ENCODE measurements at places on chromosomes 5 and 9.

DNA sequence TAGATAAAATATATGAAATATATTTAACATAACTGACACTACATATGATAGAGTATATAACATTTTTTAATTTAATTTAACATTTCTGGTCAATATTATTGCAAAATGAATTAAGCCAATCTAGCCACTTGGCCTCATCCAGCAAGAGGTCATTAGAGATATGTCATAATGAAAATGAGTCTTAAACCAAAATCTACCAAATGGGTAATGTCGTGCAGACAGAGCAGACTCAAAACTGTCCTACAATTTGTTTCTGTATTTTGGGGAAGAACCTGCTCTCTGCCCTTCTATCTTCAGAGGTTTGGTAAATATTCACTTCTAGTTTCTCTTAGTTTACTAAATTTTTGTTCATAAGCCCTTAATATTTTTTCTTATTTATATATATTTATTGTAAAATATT, 61.4 kb downstream of the ARHGEF28 start:
- DNase-seq = no peak

- peak; percentile 35 for DNase-seq
Observed at GRCh38 chr5:13339093-13339492, 605.4 kb downstream of the DNAH5 start.

DNA sequence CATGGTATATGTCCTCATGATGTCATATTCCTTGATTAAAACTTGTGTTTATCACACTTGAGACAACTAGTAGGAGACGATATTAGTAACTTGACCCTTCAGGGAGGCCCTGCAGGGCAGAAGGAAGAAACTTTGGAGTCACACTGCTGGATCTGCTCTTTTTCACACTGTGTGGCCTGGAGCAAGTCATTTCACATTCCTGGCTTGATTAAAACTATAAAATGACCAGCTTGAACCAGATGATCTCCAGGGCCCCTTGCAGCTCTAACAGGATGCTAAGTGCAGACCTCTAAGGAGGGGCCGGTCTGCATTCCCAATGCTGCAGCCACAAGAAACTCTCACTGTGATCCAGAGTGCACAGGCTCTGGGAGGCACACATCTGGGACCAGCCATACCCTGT, 146.4 kb upstream of the ZNF366 start:
- no peak for DNase-seq

DNA sequence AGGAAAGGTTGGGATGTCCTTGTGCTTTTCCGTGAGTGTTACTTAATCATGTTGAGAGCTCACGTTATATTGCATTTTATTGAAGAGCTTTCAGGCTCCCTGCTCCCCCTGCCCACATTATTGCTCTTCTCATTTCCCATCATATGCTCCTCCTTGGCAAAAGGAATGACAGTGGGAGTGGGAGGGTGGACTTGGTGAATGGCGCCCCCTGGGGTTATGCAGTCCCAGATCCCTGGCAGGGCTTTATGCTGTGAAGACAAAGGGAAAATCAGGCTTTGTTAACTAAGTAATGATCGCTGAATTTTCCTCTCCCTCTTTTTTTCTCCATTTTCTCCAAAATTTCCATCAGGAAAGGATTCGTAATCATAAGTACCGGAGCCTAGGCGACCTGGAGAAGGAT, 166.6 kb downstream of the SMARCA2 start:
- DNase-seq = peak; percentile 18

- DNase-seq = no peak
Observed at GRCh38 chr9:98328770-98329169, 73.3 kb upstream of the TBC1D2 start.

GRCh38 chr5:94745786-94746730, 127.6 kb downstream of the SLF1 start:
- DNase-seq = peak; percentile 42

GRCh38 chr5:76594107-76594506, 29.1 kb downstream of the F2RL2 start:
- DNase-seq = no peak

DNA sequence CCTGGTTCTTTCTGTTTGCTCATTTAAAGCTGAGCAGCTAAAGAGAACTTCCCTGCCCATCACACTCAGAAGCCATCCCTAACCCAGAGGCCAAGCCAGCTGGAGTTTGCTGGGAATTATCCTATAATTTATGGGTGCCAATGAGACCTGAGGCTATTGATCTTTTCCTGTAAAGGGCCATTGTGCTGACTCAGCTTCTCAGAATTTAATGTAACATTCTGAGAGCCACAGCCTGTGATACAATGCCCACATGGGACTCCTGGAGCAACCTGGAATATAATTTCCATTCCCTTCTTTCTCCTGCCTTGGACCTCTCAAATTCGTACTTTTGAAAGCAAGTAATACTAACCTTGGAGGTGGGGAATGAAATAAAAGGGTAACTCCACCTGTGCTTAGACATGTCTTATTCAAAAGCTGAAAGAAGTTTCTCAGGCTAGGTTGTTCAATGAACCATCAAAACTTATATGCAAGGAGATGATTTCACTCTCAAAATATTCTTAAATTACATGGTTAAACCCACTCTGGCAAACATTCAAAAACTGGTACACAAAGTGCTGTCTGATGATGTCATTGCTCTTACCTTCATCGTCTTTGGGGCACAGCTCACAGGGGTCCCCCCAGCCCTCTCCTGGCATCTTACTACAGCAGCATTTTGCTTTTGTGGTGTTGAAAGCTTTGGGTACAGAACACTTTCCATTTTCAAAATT, 206.7 kb downstream of the SLC12A2 start:
- DNase-seq = no peak

GRCh38 chr5:115423541-115423940, 121.0 kb downstream of the FEM1C start:
- DNase-seq = no peak

DNA sequence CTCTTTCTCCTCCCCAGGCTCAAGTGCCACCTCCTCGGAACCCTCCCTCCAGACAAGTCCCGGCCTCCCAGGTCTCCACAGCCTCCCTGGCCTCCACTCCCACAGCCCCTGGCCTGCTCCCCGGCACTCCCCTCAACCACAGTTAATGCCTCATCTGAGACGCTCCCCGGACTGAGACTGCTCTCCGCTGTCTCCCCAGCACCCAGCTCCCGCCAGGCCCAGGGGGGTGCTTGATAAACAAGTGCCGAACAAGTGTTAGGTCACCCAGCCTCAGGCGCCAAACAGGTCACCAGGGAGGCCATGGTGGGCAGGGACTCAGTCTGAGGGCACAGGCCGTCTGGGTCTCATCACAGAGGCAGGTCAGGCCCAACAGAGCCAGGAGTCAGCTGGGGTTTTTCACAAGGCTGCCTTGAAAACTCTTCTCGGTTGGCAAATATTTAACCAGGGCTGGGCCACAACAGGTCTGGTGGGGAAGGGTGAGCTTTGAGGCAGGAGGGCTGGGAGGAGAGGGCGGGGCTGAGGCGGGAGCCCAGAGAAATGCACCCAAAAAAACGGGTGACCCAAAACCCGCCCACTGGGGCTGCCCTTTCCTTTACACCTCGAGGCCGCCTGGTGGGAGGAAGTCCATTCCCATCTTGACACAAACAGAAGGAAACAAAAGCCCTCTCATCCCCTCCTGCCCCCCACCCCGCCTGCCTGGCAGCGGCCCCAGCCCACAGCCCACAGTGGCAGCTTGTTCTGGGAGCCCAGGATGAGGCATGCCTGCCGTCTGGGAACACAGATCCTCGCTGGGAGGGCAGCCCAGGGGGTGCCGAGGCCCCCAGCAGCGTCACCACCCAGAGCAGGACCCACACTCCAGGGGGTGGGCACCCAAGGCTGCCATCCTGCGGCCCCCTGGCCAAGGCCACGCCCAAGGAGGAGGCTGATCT, 66.6 kb upstream of the STXBP1 start:
- DNase-seq = peak; percentile 98

GRCh38 chr5:110397281-110397680, 329.2 kb downstream of the TMEM232 start:
- no peak for DNase-seq

- no peak for DNase-seq
Observed at GRCh38 chr9:104090578-104090977, 3.5 kb upstream of the SMC2 start.

DNA sequence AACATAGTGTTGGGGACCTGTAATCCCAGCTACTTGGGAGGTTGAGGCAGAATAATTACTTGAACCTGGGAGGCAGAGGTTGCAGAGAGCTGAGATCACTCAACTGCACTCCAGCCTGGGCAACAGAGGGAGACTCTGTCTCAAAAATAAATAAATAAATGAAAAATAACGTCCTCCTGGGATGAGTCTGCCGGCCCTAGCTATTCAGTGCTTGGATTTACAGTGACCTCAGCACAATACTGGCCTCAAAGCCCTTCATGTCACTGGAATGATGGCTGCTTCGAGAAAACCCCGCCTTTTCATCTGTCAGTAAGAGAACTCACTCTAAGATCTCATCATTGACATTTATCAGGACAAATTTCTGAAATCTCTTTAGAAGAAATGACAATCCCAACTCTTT, 35.5 kb downstream of the SOX30 start:
- DNase-seq = no peak

GRCh38 chr5:21581508-21581907, 1271.6 kb downstream of the CDH12 start:
- DNase-seq = no peak

GRCh38 chr5:6342689-6343315, 35.5 kb downstream of the MED10 start:
- DNase-seq = no peak

- no peak for DNase-seq
Observed at GRCh38 chr9:136080716-136081112, 14.4 kb downstream of the NACC2 start.

DNA sequence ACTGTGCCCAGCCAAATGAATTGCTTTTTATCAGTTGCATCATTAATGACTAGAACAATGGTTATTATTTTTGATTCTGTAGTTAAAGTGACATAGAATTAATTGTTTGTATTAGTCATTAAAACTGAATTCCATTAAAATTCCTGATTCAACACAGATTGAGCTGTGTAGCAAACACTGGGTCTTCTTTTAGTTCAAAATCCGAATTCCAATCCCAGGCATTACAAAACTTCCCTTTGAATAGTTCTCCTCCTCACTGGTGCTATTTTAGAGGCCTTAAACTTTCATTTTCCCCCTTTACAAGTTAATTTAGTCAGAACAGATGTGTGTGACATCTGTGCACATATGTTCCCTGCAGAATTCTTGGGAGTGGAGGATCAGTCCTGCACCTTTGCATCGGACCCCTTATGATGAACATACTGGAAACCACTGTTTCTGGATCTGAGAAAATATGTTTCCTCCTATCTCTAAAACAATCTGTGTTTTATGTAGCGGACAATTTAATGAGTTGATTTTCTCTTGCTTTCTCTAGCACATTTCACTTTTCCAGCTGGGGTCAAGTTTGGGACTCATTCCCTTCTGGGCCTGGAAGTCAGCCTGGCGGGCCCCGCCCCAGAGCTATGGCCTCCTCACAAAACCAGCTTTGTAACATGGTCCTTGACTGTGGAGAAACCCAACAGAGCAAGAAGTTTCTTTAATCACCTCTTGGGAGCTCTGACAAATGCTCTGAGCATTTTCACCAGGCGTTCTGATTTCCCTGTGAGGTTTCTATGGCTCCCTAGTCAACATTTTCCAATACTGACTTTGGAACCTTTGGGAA, 87.9 kb upstream of the MAMDC2 start:
- DNase-seq = no peak

GRCh38 chr9:95494022-95494415, 22.8 kb downstream of the PTCH1 start:
- DNase-seq = peak; percentile 49

- no peak for DNase-seq
Observed at GRCh38 chr5:105475401-105475800, 1912.8 kb upstream of the NUDT12 start.

DNA sequence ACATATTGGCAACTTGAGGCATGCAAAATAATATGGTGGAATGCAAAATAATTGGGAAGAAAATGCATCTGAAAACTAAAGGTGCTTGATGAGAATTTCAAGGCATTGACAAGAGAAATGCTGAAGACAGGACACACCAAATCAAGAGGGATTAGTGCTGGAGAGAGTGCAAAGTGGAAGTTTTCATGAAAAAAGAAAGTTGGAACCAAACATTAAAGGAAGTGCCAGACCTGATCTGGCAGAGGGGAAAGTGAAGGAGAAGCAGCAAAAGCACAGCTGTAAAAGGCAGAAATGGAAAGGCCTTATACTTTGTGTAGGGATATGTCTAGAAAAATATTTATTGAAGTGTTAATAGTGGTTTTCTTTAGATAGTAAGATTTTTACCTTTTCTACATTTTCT, 35.3 kb upstream of the FYB1 start:
- no peak for DNase-seq

DNA sequence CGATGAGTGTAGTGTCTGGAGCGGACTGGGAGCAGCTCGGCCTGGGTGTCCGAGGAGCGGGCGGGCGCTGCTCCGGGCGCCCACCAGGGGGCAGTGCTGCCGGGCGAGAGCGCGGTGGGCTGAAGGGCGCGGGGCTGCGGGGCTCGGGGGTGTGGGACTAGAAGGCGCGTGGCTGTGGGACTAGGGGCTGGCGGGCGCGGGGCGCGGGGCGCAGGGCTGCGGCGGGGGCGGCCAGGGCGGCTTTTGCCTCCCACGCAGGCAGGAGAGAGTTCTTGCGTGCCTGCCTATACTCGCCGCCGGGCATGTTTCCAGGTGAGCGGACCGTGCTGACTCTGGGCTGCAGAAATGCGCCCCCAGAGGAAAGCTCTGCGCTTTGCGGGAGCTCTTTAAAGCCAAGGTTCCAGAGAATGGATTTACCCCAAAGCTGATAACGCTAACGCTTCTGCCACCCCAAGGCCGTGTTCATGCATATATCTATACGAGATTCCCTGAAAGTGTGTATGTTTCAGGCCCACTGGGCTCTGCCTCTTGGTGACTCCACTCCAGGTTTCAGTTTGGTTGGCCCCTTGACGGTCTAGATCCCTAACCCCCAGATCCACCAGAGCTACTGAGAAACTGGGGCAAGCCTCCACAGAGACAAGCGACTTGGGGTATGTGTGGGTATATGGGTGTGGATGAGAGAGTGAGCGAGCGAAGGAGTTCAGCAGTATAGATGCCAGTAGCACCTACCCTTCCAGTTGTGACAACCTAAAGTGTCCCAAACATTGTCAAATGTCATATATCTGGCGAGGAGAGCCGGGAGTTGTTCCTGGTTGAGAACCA, 56.2 kb downstream of the ACER2 start:
- DNase-seq = peak; percentile 43

DNA sequence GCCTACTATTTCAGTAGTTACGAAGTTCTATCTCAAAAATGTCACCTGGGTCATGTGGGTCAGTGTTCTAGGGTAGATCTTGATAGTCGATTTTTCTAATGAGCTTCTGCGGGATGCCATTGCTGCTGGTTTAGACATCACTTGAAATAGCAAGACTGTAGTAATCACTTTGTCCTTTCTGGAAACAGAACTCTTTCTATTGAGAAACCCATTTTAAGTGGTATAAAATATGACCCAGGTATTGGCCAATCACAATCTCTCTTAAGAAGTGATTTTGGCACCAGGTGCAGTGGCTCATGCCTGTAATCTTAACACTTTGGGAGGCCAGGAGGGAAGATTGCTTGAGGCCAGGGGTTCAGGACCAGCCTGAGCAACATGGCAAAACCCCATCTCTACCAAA, 17.6 kb downstream of the ARRDC3 start:
- no peak for DNase-seq
